ENCODE measurements at places on chromosomes 4 and X.

DNA sequence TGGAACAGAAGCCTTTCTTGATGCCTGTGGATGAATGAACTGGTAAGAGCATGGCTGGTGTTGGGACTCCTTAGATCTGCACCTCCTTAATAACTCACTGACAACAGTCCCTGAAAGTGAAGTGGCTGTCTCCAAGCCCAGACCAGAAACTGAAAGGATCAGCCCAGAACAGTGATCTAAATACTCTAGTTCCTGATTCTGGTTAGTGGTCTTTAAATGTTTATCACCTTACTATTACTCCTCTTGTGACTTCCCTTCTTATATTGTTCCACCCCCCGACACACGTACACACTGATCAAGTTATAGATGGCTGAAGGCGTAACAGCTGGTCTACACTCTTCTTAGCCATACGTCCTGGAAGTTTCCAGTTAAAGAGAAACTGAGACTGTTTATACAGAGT, 33.8 kb upstream of the ARMCX2 start:
- no peak for DNase-seq

DNA sequence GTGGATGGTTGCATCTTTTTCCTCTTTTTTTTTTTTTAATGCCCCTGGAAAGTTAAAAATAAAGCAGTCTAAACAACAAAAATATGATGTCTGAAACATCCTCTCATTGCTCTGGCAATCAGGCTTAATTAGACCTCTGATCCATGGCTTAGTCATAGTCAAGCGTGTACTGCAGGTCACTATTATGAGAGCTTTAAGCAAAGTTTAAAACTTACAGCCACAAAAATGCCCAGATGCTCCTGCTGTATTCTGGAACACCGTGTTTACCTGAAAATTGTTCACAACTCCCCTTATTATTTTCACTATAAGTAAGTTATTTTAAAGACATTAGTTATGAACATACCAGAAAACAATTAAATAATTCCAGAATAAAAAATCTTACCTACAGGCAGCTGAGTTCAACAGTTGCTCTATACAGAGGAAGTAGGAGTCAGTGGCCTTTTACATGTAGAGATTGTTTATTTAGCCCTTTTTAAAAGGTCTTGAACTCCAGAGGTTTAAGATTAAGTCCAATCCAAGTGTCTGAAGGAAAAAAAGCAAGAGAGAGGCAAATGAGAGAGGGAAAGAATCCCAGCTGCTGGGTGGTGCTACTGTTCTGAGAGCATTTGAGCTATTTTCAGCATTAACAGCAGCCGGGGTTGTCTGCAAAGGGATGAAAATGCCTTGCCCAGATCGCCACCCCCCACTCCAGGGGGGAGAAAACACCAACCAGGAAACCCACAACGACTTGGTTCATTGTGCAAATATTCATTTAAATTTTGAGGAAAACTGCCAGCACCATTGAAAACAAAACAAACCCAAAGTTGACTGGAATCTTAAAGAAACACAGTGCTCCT, 36.9 kb downstream of the SORBS2 start:
- DNase-seq, result no peak

DNA sequence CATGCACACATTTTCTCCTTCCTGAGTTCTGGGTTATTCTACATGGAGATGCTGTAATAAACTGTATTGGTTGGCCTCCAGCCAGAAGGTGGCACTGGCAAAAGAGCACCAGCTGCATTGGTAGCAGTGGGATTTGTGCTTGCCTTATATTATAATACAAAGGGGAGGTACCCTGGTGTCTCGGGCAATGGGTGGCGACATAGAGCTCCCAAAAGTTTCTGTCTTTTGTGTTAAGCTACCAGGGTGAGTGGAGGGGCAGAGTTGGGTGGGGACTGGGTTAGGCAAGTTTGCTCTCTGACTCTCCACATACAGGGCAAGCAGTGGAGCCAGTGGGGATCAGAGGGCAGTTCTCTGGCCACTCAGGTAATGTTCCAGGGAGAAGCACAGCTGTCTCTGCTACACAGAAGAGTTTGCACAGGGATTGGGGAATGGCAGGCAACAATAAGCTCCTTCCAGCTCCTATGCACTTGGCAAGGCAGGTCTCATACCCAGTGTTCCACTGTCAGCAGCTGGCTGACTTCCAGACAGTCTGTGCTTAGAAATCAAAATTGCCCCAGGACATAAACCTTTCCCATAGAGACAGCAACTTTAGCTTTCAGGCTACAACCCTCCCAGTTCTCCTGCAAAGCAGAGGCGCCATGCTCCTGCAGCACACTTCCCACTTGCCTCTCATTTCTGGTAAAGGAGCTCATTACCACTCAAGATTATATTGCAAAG, 463.9 kb upstream of the PCDH7 start:
- no peak for DNase-seq

DNA sequence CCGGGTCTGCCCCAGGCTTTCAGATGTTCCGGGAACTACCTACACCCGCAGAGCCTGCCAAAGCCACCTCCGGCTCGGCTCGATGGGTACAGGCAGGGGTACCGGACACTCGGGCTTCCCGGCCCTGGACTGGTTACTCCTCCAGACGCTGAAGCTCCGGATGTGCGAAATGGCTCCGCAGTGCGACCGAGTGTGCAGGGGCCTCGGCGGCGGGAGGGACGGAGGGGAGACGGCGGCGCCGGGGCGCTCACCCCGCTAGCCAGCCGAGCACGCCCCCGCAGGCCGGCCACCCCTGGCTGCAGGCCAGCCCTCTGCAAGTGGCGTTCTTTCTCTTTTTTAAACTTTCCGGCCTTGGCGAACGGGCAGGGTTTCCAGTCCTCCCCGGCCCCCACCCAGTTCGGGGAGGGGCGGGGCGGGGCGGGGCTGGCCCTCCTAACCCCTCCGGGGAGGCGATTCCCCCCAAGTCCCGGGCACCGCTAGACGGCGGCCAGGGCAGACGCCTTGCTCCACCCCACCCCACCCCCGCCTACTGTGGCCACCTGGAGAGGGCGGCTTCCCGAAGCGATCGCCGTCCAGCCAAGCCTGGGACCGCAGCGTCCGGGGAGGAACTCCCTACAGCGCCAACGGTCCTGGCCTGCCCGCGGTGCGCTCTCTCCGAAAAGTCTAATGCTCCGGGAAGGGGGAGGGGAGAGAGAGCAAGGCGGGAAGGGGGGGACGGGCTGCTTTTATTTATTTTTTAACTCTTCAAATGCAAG, 7.5 kb downstream of the BCOR start:
- DNase-seq, result no peak

DNA sequence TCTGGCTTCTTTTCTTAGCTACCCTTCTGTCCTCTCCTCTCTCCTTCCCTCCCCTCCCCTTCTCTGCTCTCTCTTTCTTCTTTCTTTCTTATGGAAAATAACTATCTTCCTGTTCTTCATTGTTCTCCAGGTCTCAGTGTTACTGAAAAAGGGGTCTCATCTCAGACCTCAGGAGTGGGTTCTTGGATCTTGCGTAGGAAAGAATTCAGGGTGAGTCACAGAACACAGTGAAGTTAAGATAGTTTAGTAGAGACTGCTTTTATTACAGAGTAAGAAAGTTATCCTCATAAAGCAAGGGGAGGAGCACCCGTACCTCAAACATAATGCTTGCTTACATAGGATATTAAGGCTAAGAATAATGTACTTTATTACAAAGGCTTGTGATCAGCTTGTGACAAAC, 31.8 kb upstream of the CWH43 start:
- DNase-seq, result no peak

DNA sequence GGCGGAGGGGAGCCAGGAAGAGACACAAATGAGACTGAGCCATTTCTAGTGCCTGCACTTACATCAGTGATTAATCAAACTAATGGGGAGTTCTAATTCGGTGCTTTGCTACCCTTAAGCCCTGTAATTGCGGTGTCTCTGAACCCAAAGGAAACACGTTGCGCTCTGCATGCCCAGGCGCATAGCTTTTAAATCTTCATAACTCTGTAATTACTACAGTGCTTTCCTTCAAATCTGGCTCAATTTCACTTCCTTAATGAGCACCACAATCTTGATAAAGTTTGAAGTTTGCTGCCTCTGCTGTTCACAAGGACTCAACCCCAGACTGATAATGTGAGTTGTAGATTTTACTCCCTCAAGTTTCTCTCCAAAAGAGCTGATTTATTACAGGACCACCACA, 5.7 kb upstream of the NHS start:
- DNase-seq, result no peak

DNA sequence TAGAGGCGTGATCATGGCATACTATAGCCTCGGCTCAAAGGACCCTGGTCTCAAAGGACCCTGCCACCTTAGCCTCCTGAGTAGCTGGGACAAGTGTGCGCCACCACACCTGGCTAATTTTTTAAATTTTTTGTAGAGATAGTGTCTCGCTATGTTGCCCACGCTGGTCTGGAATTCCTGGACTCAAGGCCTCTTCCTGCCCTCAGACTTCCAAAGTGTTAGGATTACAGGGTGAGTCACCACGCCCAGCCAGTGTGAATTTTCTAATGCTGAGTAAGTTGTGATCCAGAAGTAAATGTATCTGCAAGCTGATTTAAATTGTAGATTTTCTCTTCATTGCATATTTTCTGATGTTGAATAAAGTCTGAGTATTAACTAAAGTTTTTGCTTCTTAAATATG, 2.6 kb upstream of the ZNF674 start:
- DNase-seq, result no peak

Measured in stimulated activated CD8-positive, alpha-beta memory T cell treated with anti-CD3 and anti-CD28 coated beads, Interleukin-7, amount 100 ng/mL, for 48 hours (primary cell).